ENCODE measurements at places on chromosomes 7 and 10.

DNA sequence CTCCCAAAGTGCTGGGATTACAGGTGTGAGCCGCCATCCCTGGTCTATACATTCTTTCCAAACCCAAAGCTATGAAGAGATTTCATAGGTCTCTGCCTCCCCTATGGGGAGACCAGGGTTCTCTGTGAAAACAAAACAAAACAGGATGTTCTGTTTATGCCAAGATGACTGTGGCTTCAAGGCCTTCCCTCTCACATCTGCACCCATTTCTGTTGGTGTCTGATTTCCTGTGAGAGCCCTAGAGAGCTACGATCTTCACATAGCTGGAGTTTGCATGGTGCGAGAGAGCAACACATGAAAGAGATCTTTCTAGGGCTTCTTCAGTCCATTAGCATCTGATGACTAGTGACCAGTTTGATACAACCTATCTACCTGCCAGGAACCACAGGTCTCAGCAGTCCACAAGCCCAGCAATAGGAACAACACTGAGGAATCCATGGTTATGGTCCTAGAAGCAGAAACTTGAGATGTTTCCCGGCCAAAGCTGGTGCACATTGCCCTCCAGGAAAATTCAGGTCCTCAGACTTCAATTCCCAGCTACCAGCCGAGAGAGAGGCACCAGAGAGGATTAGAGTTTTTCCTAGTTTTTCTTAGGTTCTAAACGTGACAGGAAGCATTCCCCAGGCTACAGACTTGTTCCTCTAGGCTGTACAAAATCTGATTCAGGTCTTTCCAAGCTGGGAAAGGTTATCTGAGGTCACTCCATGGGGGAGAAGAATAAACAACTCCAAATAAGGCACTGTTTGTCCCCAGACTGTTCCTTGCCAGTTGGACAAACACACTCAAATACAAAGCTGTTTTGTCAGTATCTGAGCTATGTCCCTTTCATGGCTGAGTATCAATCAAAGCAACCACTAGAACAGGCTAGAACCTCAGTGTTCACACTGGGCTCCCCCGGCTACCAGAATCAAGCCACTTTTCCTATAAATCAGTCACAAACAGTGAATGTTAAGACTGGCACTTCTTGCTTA, 259.7 kb downstream of the CALN1 start:
- no peak for DNase-seq

GRCh38 chr7:1781369-1781768, 111.3 kb downstream of the ELFN1 start:
- no peak for DNase-seq

DNA sequence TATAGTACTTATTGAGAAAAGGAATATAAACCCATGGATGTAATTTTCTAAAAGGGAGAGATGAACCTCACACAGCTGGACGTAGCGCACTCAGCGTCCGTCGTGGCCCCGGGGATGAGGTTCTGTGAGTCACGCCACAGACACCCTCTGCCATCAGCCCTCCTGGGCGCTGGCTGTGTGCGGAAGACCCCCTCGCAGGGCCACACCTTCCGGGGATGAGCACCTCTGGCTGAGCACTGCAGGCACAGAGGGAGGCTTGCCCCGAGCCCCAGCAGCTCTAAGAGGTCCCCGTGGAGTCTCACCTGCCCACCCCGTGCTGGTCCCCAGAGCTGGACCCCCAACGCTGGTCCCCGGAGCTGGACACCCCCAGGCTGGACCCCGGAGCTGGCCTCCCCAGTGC, 215.8 kb downstream of the PTPRN2 start:
- DNase-seq: no peak

GRCh38 chr7:131329176-131329570, 1.5 kb downstream of the MKLN1 start:
- DNase-seq: no peak

GRCh38 chr10:113970641-113971040, 73.0 kb upstream of the ADRB1 start:
- no peak for DNase-seq

DNA sequence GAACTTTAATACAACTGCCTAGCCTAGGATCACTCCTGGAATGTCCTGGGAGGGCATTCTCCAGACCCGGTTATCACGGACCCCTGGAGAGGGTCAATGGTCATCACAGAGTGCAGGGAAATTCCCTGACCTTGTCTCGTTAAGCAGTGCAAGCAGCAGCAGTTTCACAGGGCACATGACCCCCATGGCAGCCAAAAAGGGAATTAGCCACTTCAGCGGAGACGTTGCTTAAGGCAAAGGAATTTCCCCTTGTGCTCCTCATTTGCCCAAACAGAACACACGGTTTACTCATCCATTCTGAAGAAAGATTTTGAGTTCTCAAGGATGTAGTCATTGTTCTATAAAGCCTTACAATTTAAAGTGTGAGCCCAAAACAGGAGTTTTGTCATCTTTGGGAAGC, 260.3 kb downstream of the SNX13 start:
- no peak for DNase-seq

DNA sequence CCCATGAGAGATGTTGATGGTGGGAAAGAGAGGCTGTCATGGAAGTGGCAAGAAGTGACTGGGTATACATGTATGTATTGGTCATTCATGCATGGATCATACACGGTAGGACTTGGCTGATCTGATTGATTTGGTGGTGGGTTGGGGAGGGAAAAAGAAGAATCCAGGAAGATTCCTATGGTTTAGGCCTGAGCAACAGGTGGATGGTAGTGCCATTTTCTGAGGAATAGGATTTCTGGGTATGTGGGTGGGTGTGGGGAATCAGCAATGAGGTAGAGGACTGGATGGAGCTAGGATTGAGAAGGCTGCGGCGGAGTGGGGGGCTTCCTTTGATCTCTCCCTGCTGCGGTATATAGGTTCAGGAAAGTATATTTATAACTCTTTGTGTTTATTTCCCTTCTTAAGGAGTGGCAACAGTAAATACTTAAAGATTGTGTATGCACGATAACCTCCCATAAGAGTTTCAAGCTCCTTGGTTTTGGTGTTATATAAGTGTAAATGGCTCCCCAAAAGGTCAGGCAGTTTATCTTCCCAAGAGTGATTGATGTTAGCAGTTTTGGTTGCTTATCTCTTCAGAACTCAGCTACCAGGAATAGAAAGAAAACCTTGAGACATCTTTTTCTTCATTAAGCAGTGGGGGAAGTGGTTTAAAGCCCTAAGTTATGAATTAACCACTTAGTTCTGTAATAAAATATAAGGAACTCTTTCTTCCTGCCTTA, 100.1 kb downstream of the LSMEM1 start:
- DNase-seq: no peak

DNA sequence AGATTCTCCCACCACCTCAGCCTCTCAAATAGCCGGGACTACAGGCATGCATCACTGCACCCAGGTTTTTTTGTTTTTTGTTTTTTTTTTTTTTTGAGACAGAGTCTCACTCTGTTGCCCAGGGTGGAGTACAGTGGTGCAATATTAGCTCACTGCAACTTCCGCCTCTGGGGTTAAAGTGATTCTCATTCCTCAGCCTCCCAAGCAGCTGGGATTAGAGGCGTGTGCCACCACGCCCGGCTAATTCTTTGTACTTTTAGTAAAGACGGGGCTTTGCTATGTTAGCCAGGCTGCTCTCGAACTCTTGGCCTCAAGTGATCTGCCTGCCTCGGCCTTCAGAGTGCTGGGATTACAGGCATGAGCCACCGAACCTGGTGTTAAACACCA, 107.5 kb upstream of the KIF5B start:
- no peak for DNase-seq

GRCh38 chr10:118966076-118966849, 63.3 kb upstream of the NANOS1 start:
- DNase-seq: no peak

- no peak for DNase-seq
Observed at GRCh38 chr10:110426294-110427181, 71.2 kb upstream of the DUSP5 start.

DNA sequence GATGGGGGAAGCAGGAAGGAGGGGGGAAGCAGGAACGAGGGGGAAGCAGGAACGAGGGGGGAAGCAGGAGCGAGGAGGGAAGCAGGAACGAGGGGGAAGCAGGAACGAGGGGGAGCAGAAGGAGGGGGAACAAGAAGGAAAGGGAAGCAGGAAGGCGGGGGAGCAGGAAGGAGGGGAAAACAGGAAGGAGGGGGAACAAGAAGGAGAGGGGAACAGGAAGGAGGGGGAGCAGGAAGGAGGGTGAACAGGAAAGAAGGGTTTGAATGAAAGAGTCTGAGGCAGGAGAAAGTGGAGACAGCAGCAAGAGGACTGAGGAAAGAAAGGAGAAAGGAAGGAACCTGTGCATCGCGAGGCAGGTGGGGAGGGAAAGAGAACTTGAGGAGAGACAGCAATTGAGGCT, 256.6 kb downstream of the PTEN start:
- DNase-seq: no peak

DNA sequence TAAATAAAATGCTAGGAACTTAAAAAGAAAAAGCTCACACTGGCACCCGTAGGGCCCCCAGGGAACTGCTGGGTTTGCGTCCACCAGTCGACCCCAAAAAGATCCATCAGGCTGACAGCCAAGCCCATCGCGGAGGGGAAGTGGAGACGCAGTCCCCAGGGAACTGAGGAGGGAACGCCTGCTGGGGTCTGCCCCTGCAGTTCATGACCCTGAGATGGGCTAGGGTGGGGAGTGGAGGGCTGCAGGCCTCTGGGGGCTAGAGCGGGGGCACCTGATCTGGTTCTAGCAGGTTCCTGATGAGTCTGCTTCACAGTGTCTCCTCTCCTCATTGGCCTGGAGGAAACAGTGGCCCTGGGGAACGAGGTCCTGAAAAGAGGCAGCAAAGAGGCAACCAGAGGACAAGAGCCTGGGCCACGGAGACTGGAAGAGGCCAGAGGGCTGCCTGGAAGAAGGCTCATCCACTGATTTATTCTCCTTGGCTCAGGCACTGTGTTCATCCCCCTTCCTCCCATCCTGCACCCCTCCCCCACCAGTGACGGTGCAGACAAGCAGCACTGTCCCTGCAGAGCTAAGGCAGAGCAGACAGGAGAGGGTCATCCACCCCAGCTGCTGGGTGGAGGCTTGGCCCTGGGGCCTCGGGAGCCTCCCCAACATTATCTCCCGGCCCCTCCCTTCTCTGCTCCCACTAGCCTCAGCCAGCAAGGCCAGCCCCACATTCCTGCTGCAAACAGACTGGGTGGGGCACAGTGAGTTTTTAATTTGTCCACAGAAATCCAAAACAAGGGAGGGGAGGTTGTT, 24.7 kb upstream of the HSPA12A start:
- DNase-seq: no peak

- DNase-seq: no peak
Observed at GRCh38 chr10:113337142-113337541, 215.7 kb upstream of the HABP2 start.

DNA sequence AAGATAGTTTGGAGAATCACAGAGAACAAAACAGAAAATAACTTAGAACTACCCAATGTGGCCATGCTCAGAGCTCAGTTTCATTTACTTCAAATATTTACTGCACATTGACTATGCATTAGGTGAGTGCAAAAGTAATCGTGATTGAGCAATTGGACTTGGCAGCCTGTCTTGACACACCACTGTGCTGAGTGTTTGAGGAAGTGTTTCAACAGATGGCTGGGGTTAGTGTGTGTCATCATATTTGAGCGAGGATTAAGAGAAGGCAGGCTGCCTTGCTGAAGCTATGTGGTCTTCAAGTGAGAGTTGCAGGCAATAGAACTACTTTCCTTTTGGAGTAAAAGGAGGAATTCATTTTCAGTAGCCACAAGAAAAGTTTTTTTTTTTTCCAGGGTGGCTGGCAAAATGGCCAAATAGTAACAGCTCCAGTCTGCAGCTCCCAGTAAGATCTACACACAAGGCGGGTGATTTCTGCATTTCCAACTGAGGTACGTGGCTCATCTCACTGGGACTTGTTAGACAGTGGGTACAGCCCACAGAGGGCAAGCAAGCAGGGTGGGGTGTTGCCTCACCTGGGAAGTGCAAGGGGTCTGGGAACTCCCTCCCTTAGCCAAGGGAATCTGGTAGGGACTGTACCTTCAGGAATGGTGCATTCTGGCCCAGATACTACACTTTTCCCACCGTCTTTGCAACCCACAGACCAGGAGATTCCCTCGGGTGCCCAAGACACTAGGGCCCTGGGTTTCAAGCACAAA, 37.6 kb downstream of the AKR1C4 start:
- no peak for DNase-seq

GRCh38 chr7:29613100-29613499, 49.5 kb downstream of the PRR15 start:
- no peak for DNase-seq

DNA sequence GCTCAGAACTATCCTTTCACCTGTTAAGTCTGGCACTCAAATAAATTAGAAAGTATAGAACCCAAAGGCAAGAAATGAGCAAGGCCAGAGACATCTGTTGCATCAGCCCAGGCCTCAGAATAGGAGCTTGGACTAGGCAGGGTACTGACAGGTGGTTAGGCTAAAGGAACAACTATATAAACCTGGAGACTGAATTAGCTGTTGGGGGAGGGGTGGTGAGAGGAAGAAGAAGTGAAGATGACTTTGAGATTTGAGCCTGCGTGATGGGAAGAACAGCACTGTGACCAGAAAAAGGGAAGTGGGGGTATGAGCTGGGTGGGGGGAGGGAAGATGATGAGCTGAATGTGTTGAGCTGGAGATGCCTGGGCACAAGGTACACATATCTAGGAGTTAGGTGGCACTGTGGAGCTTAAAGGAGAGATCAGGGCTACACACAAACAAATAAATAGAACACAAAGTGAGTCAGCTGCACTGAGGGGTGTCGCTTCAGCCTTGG, 244.7 kb downstream of the PTEN start:
- DNase-seq: no peak

- no peak for DNase-seq
Observed at GRCh38 chr10:75335983-75336382, 65.6 kb downstream of the ZNF503 start.

- DNase-seq: no peak
Observed at GRCh38 chr7:44279286-44279685, 46.1 kb downstream of the CAMK2B start.

GRCh38 chr10:132965411-132966057, 23.2 kb upstream of the CFAP46 start:
- no peak for DNase-seq

- DNase-seq: no peak
Observed at GRCh38 chr10:87987206-87987605, 123.8 kb downstream of the PTEN start.

GRCh38 chr7:55641811-55642210, 69.5 kb upstream of the VOPP1 start:
- no peak for DNase-seq

Measured in stimulated activated CD8-positive, alpha-beta memory T cell treated with anti-CD3 and anti-CD28 coated beads, Interleukin-2, amount 100 ng/mL, for 1 hour (primary cell).